Fibroblast of lung (primary cell): ENCODE measurements at places on chromosomes 16 and 17. TPM values are rescaled to one million over a fixed set of nuclear protein-coding genes. Genes with fewer than 3 reads are reported as not detected.

Gene RRAD
- 41.1 and 83.7 TPM in 2 replicates for total RNA-seq

Gene PRAC2
- not detected in 2 replicates for total RNA-seq

Gene TBC1D3K
- total RNA-seq, result not detected in 2 replicates

Gene DHRS7C
- not detected in 2 replicates for total RNA-seq

Gene GLIS2
- 2.6 and 4.0 TPM in 2 replicates for total RNA-seq
